Memory B cell (primary cell): ENCODE measurements at places on chromosomes 1 and 21.

- no peak for DNase-seq
- H3K4me3 ChIP-seq = peak overlapping the region; percentile 53
- H3K36me3 ChIP-seq = peaks cover 2% of the 10 kb centered on the region
- no peaks in the 10 kb centered on the region for H3K27me3 ChIP-seq
- no peak overlapping the region for H3K27ac ChIP-seq
Measured at GRCh38 chr1:35120458-35121133, 41.4 kb downstream of the ZMYM1 start.

- H3K4me1 ChIP-seq = no peaks in the 10 kb centered on the region
- peaks cover 27% of the 10 kb centered on the region for H3K36me3 ChIP-seq
- no peak overlapping the region for H3K4me3 ChIP-seq
- no peaks in the 10 kb centered on the region for H3K27me3 ChIP-seq
Measured at GRCh38 chr1:222852326-222852725, 37.5 kb downstream of the DISP1 start.

GRCh38 chr1:31954607-31955283 lies 16.6 kb upstream of the PTP4A2 start:
- peak overlapping the region; percentile 67 for H3K27ac ChIP-seq
- no peak for DNase-seq
- no peaks in the 10 kb centered on the region for H3K27me3 ChIP-seq
- H3K36me3 ChIP-seq = no peaks in the 10 kb centered on the region
- no peak overlapping the region for H3K4me3 ChIP-seq

GRCh38 chr21:29454179-29454578 lies 155.5 kb downstream of the BACH1 start:
- no peaks in the 10 kb centered on the region for H3K27me3 ChIP-seq
- peaks cover 10% of the 10 kb centered on the region for H3K4me1 ChIP-seq
- H3K36me3 ChIP-seq = peaks cover 11% of the 10 kb centered on the region
- no peak overlapping the region for H3K4me3 ChIP-seq
- H3K27ac ChIP-seq = no peak overlapping the region
- no peak for DNase-seq

DNA sequence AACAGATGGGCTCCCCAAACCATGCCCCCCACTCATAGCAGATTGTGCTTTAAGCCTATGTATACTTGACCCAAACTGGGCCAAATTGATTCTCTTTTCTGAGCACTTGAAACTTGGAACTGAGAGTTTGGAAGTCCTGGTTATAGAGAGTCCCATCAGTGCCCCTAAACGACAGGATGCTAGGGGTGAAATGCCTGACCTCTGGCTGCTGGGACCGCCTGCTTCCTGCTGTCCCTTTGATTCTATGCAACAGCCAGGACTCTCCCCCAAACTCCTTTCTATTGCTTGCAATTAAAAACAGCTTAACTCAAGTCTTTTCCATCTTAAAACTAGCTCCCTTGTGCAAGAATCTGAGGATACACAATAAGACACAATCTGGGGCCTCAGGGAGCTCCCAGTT lies 4.7 kb downstream of the C1orf210 start:
- H3K4me1 ChIP-seq = no peaks in the 10 kb centered on the region
- no peak overlapping the region for H3K27ac ChIP-seq
- DNase-seq = no peak
- no peak overlapping the region for H3K4me3 ChIP-seq
- peaks cover 13% of the 10 kb centered on the region for H3K27me3 ChIP-seq

GRCh38 chr1:232553050-232553754 lies 76.7 kb downstream of the SIPA1L2 start:
- H3K4me3 ChIP-seq = no peak overlapping the region
- no peaks in the 10 kb centered on the region for H3K36me3 ChIP-seq
- no peak overlapping the region for H3K27ac ChIP-seq
- DNase-seq = no peak

- H3K27ac ChIP-seq = no peak overlapping the region
- no peaks in the 10 kb centered on the region for H3K27me3 ChIP-seq
- no peak overlapping the region for H3K4me3 ChIP-seq
- peaks cover 5% of the 10 kb centered on the region for H3K4me1 ChIP-seq
Measured at GRCh38 chr1:86821956-86822355, 92.0 kb downstream of the SELENOF start.

- no peak for DNase-seq
- no peaks in the 10 kb centered on the region for H3K36me3 ChIP-seq
- peaks cover 18% of the 10 kb centered on the region for H3K4me1 ChIP-seq
- H3K27ac ChIP-seq = no peak overlapping the region
- peaks cover 20% of the 10 kb centered on the region for H3K27me3 ChIP-seq
Measured at GRCh38 chr1:150256198-150256553, 1.4 kb upstream of the CA14 start.

DNA sequence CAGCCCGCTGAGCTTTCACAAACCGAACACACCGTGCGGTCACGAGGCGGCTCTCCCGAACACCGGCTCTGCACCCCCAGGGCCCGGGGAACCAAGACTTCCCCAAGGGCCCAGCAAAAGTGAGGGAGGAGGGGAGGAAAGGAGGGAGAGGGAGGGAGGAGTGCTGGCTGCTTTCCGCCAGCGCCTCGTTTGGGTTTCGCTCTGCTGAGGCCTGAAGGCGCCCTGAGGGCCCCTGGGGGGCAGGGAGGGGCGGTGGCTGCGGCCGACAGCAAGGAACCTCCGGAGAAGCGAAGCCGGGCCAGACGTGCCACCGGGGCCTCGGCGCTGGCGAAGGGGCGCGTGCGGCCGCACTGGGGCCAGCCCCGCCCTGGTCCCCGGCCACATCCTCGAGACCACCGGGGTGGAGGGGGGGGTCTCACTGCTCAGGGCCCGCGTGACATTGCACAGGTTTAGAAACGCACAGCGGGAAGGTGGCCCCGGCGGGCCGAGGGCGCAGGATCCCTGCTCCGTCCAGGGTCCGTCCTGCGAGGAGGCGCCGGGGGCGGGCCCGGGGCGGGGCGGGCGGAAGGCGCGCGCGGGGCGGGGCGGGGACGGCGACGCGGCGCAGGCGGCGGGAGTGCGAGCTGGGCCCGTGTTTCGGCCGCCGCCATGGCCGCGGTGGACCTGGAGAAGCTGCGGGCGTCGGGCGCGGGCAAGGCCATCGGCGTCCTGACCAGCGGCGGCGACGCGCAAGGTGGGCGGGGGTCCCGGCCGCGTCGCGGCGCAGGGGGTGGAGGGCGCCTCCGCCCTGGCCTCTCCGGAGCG lies at the start of gene PFKL:
Gene PFKL (plus strand): TSS at position 596 of the 804 bp plus-strand sequence. CDS start 53 bp downstream, at position 649.
- DNase-seq = peak; percentile 70
- H3K27me3 ChIP-seq = no peaks in the 10 kb centered on the region
- peak within 1 kb of the TSS; percentile 85 for H3K4me3 ChIP-seq
- peak within 1 kb of the TSS; percentile 92 for H3K27ac ChIP-seq
- no peaks in the 10 kb centered on the region for H3K36me3 ChIP-seq
- H3K4me1 ChIP-seq = peaks cover 43% of the 10 kb centered on the region

DNA sequence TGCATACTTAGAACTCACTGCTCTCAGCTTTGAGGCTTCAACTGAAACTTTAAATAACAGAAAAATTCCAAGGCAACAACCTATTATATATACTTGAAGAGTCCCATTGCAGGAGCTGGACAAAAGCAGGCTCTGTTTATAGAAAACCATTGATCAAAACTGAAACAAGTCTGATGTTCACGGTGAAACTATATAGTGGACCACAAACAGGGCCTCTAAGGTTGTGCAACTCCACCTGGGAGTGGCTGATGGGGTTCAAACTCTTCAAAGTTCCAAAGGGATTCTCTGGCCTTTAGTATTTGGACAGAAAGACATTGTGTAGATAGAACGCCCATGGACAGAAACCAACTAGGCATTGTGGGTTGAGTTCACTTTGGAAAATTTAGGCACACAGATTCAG lies 140.3 kb downstream of the ZC3H11B start:
- no peaks in the 10 kb centered on the region for H3K36me3 ChIP-seq
- no peak overlapping the region for H3K27ac ChIP-seq
- H3K27me3 ChIP-seq = peaks cover 3% of the 10 kb centered on the region
- peaks cover 5% of the 10 kb centered on the region for H3K4me1 ChIP-seq

- H3K4me1 ChIP-seq = no peaks in the 10 kb centered on the region
- H3K36me3 ChIP-seq = no peaks in the 10 kb centered on the region
- H3K27ac ChIP-seq = no peak overlapping the region
- H3K4me3 ChIP-seq = no peak overlapping the region
- H3K27me3 ChIP-seq = no peaks in the 10 kb centered on the region
Measured at GRCh38 chr21:22871692-22872091, 1873.5 kb downstream of the NCAM2 start.

DNA sequence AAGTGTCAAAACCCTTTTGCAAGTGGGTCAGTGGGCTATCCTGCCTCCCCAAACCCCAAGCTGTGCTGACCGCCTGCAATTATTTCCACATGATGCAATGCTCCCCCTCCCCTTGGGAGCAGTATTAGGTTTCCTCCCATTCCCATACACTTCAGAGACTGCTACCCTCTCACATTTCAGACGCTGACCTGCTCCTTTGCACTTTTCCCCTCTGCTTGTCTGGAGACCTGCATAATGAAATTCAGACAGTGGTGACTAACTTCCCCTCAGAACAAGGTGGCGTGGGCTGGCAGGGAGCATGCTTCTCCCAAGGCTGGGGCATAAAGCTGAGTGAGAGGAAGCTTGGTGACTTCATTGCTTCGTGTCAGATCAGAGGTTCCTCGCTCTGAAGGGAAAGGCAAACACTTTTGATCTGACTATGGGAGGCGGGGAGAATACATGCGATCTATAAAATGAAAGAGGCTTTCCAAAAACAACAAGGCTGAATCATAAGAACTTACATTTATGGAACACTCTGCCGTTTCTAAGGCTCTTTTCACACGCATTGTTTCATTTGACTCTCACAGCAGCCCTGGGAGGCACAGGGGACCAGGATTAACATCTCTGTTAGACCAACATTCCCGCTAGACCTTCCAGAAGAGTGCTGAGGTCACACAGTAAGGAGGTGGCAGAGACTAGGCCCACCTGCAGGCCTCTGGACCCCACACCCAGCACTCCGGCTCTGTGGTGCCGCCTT lies 27.5 kb upstream of the ROR1 start:
- DNase-seq = no peak
- H3K27ac ChIP-seq = no peak overlapping the region
- peaks cover 15% of the 10 kb centered on the region for H3K27me3 ChIP-seq

DNA sequence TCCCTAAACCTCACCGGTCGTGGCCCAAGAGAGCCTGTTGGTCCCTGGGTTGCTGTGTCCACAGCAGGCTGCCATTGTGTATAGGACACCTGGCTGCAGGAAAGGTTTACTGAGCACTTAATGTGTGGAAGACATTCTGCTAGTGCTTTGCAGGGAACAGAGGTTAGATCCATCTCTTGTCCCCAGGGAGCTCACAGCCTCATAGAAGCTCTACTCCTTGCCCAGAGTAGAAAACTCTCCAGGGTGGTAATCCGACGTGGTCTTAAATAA lies 16.9 kb upstream of the ALPL start:
- H3K27ac ChIP-seq = no peak overlapping the region
- no peak overlapping the region for H3K4me3 ChIP-seq
- peaks cover 8% of the 10 kb centered on the region for H3K4me1 ChIP-seq
- H3K27me3 ChIP-seq = peaks cover 5% of the 10 kb centered on the region
- peaks cover 2% of the 10 kb centered on the region for H3K36me3 ChIP-seq
